ENCODE measurements at places on chromosomes 4 and X. TPM values are rescaled to one million over a fixed set of nuclear protein-coding genes. Genes with fewer than 3 reads are reported as not detected.
A peak's percentile ranks its signal among the peaks of the same experiment; 100 is the strongest.

Gene SLC26A1
- 0.15 TPM for total RNA-seq

DNA sequence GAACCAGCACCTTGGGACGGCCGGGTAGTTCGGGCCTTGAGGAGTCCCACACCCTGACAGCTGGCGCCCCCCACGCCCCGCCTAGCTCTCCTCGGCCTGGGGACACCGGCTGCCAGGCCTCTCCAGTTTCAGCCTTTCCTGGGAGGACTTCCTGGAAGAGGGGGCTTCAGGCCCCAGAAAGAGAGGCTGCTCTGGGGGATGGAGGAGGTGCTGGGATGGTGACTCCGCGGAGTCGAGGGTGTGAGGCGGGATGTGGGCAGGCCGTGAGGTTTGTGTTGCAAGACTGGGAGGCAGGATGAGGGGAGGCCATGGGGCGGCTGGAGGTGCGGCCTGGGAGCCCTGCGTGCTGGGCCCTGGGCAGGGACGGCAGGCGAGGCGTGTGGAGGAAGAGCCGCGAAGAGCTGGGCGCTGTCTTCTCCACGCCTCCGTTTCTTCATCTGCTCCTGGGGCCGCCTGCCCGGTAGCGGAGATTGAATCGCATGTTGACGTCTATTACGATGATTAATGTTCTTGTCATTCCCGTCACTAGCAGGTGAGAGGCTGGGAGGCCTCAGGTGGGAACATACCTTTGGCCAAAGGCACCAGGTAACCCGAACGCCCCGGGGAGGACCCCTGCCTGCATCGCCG lies 918 bp upstream of the FGFRL1 start:
- peak; percentile 58 for DNase-seq
- no peaks in the 10 kb centered on the region for H3K27me3 ChIP-seq
- H3K27ac ChIP-seq = peak overlapping the region; percentile 50
- H3K4me1 ChIP-seq = peaks cover 34% of the 10 kb centered on the region
- H3K36me3 ChIP-seq = no peaks in the 10 kb centered on the region

GRCh38 chr4:87153078-87153870 lies 67.1 kb downstream of the KLHL8 start:
- no peaks in the 10 kb centered on the region for H3K27me3 ChIP-seq
- no peak overlapping the region for H3K27ac ChIP-seq

DNA sequence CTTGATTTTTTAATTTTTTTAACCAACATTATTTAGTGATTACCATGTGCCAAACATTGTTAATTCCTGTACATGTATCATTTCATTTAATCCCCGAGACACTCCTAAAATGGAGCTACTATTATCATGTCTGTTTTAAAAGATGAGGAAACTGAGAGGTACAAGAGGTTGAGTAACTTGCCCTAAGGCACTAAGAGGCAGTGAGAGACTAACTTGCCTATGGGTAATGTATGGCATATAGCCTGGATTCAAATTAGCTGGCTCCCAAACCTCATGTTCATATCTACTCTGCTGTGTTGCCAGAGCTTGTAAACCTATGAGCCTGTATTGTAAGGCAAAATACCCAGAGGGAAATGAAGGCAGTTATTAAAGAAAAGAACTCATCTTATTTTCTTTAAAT lies 443.6 kb downstream of the IL15 start:
- no peaks in the 10 kb centered on the region for H3K27me3 ChIP-seq
- no peak overlapping the region for H3K27ac ChIP-seq
- no peaks in the 10 kb centered on the region for H3K36me3 ChIP-seq
- DNase-seq = no peak

- H3K27me3 ChIP-seq = no peaks in the 10 kb centered on the region
- no peak overlapping the region for H3K4me3 ChIP-seq
- peaks cover 15% of the 10 kb centered on the region for H3K4me1 ChIP-seq
- DNase-seq = no peak
Measured at GRCh38 chr4:120064887-120065286, 1.8 kb downstream of the MAD2L1 start.

GRCh38 chrX:96684339-96685209 lies at the start of gene DIAPH2:
Gene DIAPH2 (plus strand): TSS chrX:96684842.
- no peak within 1 kb of the TSS for H3K27ac ChIP-seq
- H3K4me1 ChIP-seq = no peaks in the 10 kb centered on the region
- no peaks in the 10 kb centered on the region for H3K27me3 ChIP-seq
- H3K4me3 ChIP-seq = peak within 1 kb of the TSS; percentile 73
- no peaks in the 10 kb centered on the region for H3K36me3 ChIP-seq

Data from thyroid gland (tissue), 4 donors.